ENCODE measurements at places on chromosomes 5 and 9.

GRCh38 chr5:139684881-139685749, 37.0 kb downstream of the CXXC5 start:
- no peak for DNase-seq

DNA sequence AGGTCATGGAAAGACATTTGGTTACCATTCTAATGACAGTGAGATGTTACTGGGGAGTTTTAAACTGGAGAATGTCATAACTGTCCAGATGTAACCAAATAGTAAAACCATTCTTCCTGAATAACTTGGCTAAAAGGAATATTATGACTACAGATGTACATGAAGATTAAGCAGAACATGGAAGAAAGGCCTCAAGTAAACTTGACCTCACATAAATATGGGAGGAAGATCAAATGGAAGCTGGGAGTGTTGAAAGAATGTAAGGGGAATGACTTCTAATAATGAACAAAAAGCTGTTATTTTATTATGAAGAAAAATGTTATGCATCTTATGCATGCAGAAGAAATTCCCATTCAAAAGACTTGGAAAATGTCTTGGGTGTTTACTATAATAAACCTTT, 107.7 kb upstream of the CDKN2B start:
- no peak for DNase-seq

DNA sequence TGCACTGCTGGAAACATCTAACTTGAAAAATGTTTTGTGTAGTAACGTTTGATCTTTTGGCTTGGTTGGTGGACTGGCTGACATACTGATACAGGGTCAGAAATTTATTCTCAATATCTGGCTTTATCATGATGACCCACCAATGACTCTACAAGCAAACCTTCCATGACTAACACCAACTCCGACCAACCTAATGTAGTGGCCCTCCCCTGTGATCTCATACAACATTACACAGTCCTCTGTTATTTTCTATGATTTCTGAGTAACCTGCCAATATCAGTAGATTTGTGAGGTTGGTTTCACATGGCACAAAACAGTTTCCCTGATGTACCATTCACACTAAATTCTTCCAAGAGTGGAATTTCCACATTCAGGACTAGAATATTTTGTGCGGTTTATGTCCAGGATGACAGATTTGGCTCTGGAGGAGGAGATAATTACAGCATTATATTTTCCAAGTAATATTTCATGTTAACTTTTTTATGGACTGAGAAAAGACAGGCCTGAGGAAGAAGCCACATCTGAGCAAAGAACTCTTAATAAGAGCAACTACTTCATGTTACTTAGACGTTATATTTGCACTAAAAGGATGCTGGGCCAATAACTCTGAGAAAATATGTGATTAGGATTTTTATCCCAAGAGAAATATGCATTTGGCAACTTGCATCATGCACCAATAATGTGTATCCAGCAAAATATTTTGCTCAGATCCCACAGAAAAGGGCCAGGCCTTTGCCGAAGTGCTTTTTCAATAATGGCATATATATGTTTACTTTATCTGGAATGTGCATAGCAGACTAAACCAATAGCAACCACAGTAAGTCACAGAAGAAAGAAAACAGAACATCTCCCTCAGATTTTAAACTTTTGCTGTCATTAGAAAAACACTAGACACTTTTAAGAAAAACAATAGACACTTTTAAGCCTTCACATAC, 273.4 kb downstream of the KCNN2 start:
- DNase-seq = no peak

- no peak for DNase-seq
Measured at GRCh38 chr5:103035701-103036100, 84.2 kb downstream of the GIN1 start.

GRCh38 chr9:101119206-101119819, 90.8 kb downstream of the PLPPR1 start:
- no peak for DNase-seq
